KBM-7 (cell line): ENCODE measurements at places on chromosomes 3 and 15.

GRCh38 chr3:150636258-150636657, 33.1 kb downstream of the SELENOT start:
- no peak for DNase-seq

DNA sequence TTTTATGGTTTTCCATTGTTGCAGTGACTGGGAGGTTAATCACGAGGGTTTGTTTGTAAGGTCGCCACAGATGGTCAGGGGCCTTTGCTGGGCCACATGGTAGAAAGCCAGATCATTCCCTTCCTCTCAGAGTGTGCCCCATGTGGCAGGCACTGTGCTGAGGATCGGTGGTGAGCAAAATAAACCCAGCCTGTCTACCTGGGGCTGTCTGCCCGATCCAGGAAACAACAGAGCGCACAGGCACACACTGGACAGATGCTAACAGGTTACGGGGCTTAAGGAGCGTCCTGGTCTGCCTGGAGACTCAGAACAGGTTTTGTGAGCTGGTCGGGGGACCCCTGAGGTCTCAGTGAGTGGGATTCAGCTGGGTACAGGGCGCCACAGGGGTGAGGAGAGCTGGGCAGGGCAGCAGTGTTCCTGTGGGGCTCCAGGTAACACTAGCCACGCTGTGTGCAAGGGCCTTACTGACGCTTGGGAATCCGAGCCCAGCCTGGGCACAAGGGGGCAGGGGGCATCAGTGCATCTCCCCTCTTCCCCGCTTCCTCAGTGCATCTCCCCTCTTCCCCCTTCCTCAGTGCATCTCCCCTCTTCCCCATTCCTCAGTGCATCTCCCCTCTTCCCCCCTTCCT, 136.4 kb downstream of the DNAJB8 start:
- DNase-seq, result no peak

GRCh38 chr3:150936693-150937092, 31.5 kb upstream of the MINDY4B start:
- DNase-seq, result no peak

DNA sequence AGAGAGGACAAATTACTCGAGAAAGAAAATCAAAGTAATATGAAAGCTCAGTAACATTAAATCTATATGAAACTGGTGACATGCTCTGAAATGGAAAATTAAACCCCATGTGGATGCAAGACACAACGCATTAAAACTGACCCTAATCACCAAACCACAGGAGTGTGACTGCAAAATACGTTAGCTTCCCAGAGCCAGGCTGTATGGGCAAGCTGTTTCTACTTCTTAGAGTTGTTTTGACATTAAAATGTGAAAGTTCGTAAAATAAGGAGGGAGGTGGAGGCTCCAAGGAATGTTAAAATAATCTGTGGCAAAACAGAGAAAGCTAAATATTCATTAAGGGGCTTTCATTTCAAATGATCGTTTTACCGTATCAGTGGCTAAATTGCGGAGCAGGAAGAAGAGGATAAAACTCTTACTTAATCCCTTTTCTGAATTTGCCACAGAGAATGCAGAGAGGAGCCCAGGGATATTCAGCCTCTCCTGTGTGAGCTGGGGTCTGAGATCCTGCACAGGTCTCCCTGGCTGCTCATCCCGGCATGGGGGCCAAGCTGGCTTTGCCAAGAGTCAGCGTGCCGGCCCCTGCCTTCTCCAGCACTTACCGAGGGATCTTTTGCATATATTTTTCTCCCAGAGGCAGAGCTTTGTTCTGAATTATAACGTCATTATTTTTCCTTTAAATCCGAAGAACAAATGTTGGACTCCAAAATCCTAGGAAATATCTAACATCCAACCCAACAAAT, 239.8 kb upstream of the THBS1 start:
- DNase-seq, result no peak

DNA sequence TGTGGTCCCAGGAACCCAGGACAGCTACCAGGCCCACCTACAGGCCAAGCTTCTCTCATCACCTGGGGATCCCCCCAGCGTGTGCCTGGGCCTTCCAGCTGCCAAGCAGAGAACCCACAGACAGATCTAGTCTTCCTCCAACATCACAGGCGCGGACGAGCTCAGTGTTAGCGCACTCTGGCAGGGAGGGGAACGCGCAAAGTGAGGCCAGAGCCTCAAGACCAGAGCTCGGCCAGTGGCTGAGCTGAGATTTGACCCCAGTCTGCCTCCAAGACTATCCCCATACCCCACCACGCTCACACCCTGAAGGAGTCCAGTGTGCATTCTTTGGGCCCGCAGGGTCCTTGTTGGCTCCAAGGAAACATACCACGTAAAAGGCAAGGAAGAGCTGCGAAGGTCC, 5.1 kb downstream of the MFGE8 start:
- DNase-seq, result no peak

- DNase-seq, result no peak
These were observed 50.8 kb upstream of the PPIB start for GRCh38 chr15:64213646-64214045.
